Aorta (tissue), 5 donors: ENCODE measurements at places on chromosomes 7 and 10. TPM values are rescaled to one million over a fixed set of nuclear protein-coding genes. Genes with fewer than 3 reads are reported as not detected.

- H3K27ac ChIP-seq: no peak overlapping the region
- H3K4me3 ChIP-seq: no peak overlapping the region
- no peaks in the 10 kb centered on the region for H3K36me3 ChIP-seq
- no peak for DNase-seq
Measured at GRCh38 chr7:154627646-154628290, 375.2 kb downstream of the PAXIP1 start.

GRCh38 chr10:94292434-94293090 is 70.2 kb downstream of the NOC3L start:
- H3K27ac ChIP-seq: no peak overlapping the region
- DNase-seq: peak; percentile 85
- no peak overlapping the region for H3K4me3 ChIP-seq
- no peaks in the 10 kb centered on the region for H3K27me3 ChIP-seq
- H3K4me1 ChIP-seq: no peaks in the 10 kb centered on the region
- no peaks in the 10 kb centered on the region for H3K36me3 ChIP-seq

Gene ICA1
- 1.5 TPM for polyA plus RNA-seq

Gene PLA2G12B
- 4.4 TPM for polyA plus RNA-seq
